ENCODE measurements at places on chromosomes 1 and 21.

- no peak for DNase-seq
Measured at GRCh38 chr1:198087831-198088230, 69.0 kb upstream of the NEK7 start.

DNA sequence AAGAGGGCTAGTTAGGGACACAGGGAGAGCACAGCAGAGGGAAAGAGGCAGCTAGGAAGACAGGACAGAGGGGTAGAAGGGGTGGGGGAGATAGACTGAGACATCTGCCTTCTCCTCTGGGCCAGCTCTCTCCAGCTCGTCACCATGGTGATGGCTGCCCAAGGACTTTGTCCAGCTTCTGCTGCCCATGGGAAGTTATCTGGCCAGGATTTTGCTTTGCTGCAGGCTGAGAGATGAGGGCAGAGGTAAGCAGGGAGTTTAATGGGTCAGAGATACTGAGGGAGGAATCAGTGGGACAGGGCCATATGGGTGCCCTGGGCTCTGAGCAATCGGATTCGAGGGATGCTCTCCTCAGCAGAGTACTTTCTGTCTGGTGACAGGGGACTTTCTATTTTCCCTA lies 34.5 kb upstream of the GPR37L1 start:
- DNase-seq, result no peak

DNA sequence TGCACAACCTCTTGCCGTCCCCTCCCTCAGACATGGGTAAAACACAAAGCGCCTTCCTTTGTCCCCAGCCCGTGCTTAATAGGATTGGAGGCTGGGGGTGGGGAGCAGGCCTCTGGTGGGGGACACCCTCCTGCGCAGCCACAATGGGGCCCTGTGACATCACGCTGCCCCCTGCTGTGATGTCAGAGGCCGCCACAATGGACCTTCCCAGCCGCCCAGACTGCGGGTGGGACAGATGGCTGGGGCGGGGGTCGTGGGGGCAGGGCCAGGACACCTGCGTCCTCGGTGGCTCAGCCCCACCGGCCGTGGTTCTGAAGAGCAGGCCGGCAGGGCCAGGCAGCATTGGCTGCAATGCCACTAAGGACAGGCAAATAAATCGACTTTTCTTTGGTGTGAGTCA lies 39.9 kb downstream of the EPHA2 start:
- DNase-seq, result no peak

DNA sequence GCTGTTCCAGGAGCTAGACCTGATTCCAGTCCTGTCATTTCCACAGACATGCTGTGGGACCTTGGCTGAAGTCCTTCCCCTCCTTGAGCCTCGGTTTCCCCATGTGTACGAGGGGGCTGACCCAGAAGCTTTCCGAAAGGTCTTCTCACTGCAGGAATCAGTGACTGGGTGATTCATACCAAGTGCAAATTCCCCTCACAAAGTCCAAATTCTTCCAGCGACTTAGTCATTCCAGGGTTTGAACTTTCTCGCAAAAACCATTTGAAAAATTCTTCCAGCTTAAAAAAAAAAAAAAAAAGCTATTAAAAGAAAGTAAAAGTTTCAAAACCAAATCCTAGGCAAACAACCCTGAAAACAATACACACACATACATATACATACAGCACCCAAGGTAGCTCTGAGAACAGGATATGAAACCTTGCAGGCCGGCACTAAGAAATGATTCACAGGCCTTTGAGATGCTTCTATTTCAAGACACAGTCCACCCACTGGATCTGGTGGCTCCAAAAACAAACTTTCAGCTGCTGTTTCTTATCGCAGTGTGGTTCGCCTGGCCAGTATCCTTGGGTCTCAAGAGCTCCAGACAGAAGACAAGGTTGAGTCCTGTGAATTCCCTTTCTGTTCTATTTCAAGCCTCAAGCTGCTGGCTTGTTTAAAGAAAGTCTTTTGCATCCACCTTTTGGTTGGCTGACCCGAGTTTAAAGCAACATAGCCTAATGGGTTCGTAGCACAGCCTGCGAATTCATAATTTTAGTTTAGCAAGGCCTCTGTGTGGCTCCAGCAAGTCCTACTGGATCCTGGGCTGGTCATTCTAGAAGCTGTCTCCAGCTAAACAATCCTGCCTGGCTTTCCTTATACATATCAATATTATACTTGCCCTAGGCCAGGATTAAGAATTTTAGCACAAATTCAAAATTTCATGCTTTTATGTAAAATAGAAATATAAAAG lies 18.0 kb upstream of the ID3 start:
- peak; percentile 73 for DNase-seq

GRCh38 chr1:99598738-99599411 lies 47.0 kb upstream of the PALMD start:
- no peak for DNase-seq

DNA sequence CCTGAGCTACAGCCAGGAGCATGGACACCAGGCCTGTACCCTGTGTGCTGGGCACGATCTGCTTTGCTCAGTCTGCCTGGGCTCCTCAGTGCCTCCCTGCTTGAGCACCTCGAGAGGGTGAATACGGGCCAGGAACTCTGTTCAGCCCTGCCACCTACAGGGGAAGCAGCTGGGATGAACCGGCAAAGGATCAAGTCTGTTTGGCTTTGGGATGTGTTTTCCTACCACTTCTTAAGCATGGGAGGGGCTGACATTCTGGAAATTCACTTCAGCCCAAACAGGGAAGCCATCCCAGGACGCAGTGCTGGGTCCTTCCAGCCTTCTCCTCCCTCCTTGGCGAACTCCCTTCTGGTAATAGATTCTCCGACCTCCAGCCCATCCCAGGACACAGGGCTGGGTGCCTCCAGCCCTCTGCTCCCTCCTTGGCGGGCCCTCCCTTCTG lies 55.8 kb upstream of the SELENON start:
- peak; percentile 88 for DNase-seq

GRCh38 chr1:41515131-41515678 lies 30.7 kb upstream of the EDN2 start:
- no peak for DNase-seq

DNA sequence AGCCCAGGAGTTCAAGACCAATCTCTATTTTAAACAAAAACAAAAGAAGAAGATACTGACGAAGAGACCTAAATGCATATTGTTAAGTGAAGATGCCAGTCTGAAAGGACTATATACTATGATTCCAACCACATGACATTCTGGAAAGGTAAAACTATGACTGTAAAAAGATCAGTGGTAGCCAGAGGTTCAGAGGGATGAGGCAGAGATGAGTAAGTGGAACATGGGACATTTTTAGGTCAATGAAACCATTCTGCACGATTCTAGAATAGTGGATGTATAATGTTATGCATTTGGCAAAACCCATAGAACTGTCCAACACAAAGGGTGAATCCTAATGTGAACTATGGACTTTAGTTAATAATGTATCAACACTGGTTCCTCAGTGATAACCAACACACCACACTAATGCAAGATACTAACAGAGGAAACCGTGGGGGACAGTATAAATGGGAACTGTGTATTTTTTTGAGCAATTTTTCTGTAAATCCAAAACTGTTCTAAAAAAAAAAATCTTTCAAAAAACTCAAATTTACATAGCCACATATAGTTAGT lies 8.2 kb downstream of the RC3H1 start:
- DNase-seq, result no peak

DNA sequence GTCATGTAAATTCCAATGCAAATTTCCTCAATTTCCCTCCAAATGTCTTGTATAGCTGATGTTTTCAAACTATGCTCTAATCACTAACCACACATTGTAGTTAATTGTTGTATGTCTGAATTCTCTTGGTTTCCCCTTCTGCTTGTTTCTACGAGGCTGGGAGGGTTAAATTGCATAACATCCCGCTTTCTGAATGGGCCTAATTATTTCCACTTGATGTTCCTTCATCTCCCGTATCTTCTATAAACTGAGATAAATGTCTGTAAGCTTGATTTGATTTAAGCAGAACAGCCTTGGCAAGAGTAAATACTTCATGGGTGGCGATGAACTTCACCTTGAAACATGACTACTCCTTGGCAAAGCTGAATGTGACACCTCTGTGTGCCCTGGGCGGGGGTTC lies 72.2 kb downstream of the SERINC2 start:
- no peak for DNase-seq

GRCh38 chr1:170360601-170361000 lies 171.4 kb upstream of the GORAB start:
- no peak for DNase-seq

GRCh38 chr1:244248426-244248825 lies 197.3 kb downstream of the ZBTB18 start:
- DNase-seq, result no peak

- DNase-seq, result peak; percentile 3
Measured at GRCh38 chr21:16040601-16041000, 310.8 kb downstream of the USP25 start.

- DNase-seq, result no peak
Measured at GRCh38 chr1:15277447-15277838, 30.4 kb downstream of the FHAD1 start.

- DNase-seq, result peak; percentile 86
Measured at GRCh38 chr1:165914136-165914798, 86.9 kb downstream of the UCK2 start.

DNA sequence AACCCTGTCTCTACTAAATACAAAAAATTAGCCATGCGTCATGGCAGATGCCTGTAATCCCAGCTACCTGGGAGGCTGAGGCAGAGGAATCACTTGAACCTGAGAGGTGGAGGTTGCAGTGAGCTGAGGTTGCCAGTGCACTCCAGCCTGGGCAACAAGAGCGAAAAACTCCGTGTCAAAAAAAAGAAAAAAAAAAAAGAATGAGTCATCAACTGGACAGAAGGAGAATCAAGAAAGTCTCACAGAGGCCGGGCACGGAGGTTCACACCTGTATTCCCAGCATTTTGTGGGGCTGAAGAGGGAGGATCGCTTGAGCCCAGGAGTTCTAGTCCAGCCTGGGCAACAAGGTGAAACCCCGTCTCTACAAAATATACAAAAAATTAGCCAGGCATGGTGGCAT lies 45.5 kb upstream of the CDC42BPA start:
- DNase-seq, result no peak

GRCh38 chr1:220999872-221000863 lies 120.9 kb downstream of the HLX start:
- no peak for DNase-seq

GRCh38 chr1:185345913-185346720 lies 29.1 kb upstream of the IVNS1ABP start:
- no peak for DNase-seq

GRCh38 chr1:25616987-25617624 lies 515 bp downstream of the MAN1C1 start:
- DNase-seq, result no peak

GRCh38 chr1:93450321-93450720 lies 2.4 kb downstream of the FNBP1L start:
- no peak for DNase-seq

- no peak for DNase-seq
Measured at GRCh38 chr1:233005156-233005555, 54.7 kb downstream of the NTPCR start.

- DNase-seq, result no peak
Measured at GRCh38 chr1:228155596-228156514, 6.1 kb downstream of the GJC2 start.

DNA sequence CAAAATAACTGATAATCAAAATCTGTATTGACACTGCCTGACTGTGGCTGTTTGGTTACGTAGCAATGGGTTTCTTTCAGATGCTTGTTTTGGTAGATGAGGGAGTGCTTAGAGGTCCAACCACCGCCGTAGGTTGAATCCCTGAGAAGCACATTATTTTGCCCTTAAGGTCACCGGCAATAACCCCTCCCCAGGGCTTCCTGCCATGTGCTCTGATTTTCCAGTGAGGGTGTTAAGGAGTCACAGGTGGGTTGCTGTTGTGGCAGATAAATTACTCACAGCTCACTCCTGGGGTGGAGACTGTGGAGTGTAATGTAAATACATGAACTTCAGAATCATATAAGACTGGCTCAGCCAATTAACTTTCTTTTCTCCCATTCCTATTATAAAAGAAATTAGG lies 81.5 kb upstream of the ZP4 start:
- no peak for DNase-seq

DNA sequence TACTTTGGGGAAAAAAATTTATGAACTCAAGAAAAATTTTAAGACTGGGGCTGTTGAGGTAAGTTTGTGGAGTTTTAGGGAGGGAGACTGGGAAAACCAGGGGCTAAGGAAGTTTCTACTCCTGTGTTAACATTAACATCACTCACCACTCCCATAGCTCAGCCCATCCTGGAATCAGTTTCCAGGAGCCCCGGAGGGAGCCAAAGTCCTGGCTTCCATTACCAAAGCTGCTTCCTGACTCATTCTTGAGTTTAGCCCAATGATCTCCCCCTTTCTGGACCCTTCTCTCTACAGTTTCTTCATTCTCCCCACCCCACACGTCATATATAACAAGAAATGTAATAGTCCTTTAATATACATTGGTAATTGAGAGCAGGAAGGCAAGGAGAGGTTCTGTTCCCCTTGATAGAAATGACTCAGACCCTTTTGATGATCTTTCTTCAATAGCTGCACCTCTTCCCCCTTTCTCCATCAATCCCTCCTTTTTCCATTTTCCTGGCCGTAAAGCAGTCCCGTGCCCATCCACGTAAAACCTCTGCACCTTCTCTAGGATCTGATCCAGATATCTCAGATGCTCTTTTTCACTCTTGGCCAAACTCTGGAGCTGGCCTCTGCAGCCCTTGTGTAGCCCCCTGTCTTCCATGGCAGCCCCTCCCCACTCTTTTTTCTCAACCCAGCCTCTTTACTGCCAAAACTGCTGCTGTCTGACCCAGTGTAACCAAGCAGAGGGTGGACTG lies 4.6 kb upstream of the PIAS3 start:
- DNase-seq, result no peak

- DNase-seq, result no peak
Measured at GRCh38 chr1:1242461-1243265, 3.9 kb downstream of the C1QTNF12 start.

- no peak for DNase-seq
Measured at GRCh38 chr1:7983086-7983778, 21.7 kb downstream of the PARK7 start.

GRCh38 chr1:60436186-60436585 lies 362.6 kb upstream of the C1orf87 start:
- no peak for DNase-seq

- DNase-seq, result no peak
Measured at GRCh38 chr21:22582026-22582425, 1583.8 kb downstream of the NCAM2 start.

GRCh38 chr1:25810341-25811299 lies 9.1 kb upstream of the MTFR1L start:
- peak; percentile 68 for DNase-seq

- DNase-seq, result peak; percentile 14
Measured at GRCh38 chr1:115423776-115424175, 85.7 kb upstream of the NGF start.

DNA sequence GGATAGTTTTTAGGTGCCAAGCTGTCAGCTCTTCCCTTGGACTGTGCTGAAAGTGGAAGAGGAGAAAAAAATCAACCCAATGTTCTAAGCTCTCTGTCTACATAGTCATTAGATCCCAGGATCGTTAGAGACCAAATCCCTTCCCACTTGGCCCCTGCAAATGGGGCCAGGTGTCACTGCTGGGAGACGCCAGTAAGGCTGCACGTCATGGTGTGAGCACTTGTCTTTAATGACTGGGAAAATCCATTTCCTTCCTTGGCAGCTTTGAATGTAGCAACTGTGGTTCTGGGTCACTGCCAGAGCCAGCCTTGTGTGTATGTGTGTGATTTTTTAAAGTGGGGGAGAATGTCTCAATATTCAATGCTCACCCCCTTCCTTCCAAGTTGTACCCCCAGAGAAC lies 59.9 kb downstream of the MAN1C1 start:
- no peak for DNase-seq

All from AG08395 (cell line).